ENCODE measurements at places on chromosomes 6 and 20.

DNA sequence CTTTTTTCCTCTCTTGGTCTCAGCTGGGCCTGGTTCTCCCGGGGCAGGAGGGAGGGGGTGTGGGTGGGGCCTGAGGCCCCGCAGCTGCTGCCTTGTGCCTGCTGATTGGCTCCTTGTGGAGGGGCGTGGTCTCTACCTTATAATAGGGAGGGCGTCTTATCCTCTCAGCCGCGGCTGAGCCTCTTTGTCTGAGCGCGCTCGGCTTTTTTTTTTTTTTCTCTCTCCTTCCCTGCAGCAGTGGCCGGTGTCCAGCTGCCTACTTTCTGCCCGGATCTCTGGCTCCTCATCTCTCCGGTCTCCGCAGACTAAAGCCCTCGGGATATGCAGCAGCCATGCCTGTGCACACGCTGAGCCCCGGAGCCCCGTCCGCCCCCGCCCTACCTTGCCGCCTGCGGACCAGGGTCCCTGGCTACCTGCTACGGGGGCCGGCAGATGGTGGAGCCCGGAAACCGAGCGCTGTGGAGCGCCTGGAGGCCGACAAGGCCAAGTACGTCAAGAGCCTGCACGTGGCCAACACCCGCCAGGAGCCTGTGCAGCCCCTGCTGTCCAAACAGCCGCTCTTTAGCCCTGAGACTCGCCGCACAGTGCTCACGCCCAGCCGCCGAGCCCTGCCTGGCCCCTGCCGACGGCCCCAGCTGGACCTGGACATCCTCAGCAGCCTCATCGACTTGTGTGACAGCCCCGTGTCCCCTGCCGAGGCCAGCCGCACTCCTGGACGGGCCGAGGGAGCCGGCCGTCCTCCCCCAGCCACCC, 11.1 kb downstream of the FAM110A start:
- DNase-seq: peak; percentile 92

- DNase-seq: peak; percentile 88
Observed at GRCh38 chr20:50169329-50169823, 15.9 kb upstream of the PEDS1 start.

DNA sequence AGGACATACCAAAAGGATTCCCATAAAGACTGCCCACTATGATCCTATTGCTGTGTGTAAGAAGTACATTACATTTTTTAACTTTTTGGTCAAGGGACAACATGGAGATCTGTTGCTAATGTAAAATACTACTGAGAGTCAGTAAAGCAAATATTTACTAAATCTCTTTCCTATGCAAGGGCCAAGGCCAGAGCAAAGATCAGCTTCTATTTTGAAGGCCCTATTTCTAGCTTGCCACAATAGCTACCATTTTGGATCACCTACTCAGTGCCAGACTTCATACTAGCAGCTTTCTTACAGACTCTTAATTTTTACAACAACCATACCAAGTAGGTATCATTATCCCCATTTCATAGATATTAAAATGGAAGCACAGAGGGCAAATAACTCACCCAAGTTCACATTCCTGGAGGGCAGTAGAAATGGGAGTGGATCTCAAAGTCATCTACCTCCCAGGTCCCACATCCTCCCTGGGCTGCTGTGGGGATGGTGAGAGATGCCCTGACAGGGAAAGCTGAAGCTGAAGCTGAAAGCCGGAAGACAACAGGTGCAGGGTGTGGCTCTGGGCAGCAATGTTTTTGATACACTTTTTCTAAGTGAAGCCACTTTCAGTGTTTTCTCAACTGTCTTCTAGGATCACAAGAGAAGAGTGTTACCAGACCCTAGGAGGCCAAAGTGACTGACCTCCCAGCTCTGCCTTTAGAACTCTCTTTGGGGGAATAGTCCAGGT, 321.2 kb downstream of the UBE3D start:
- DNase-seq: no peak

- DNase-seq: no peak
Observed at GRCh38 chr20:19682249-19682648, 75.8 kb upstream of the RIN2 start.

DNA sequence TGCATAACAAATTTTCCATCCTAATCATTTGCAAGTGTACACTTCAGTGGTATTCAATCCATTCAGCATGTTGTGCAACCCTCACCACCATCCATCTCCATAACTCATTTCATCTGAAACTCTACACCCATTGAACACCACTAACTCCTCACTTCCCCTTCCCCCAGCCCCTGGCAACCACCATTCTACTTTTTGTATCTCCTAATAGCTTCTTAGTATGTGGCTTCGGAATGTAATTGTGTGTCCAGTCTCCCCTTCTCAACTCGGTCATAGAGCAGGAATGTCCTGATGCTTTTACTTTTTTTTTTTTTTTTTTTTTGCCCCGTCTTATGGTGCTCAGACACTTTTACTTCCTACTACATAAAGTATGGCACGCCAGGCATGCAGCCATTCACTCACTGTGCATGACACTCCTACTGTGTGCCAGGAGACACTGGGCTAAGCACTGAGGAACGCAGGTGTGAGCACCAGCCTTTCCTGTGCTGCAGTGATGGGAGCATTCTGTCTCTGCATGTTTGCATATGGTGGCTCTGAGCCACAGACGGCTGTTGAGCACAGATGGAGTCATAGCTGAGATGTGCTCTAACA, 15.3 kb downstream of the HCK start:
- DNase-seq: no peak

DNA sequence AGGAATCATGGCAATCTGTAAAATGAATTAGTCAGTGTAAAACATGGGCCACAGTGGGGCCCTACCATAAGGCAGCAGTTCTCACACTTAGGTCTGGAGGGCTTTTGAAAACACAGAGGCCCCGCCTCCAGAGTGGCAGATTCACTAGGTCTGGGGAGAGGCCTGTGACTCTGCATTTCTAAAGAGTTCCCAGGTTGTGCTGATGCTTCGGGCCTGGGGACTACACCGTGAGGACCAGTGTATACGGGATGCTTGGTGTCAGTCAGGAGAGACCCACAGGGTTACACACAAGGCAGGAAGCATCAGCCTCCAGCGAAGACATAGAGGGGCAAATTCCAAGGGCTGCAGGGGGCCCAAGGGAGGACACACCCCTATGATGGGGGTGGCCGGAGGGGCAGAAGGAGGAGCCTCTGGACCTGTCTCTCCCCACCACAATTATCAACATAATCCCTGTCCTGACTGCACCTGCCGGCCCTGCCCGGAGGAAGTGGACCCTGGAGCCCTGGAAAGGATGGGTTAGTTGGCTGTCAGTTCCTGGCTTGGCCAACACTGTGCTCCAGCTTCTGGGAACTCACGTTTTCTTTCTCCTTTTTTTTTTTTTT, 46.7 kb downstream of the FGD2 start:
- DNase-seq: no peak

- no peak for DNase-seq
Observed at GRCh38 chr6:135403584-135403983, 94.0 kb downstream of the AHI1 start.

GRCh38 chr20:62285722-62286121, 17.1 kb upstream of the ADRM1 start:
- no peak for DNase-seq

- no peak for DNase-seq
Observed at GRCh38 chr6:37657112-37657886, 40.4 kb downstream of the MDGA1 start.

DNA sequence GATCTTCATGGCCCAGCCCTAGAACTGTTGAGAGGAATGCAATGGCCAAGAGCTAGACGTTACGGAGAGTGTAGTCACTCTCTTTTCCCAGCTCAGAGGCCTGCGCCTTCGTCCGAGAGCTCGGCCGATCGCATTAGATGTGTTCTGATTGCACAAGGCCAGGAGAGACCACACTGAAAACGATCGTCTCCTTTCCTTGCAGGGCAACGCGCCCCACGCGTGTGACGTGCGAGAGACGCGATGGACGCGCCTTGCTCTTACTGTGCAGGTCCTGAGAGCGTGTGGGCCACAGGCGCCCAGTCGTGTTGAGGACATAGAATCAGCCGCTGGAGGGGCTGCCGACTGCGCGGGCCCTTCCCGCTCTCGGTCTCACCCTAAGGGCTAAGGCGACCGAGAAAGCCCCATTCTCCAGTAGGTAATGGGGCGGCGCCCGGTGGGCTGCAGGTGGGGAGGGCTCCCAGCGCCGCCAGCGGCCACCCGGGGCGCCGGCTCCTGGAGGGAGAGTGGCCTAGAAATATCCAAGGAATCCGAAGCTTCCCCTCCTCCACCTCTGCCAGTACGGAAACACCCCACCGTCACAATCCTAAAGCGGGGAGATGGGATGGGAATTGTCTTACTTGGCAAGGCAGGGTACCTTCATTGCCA, 26.9 kb downstream of the TFAP2B start:
- DNase-seq: no peak

DNA sequence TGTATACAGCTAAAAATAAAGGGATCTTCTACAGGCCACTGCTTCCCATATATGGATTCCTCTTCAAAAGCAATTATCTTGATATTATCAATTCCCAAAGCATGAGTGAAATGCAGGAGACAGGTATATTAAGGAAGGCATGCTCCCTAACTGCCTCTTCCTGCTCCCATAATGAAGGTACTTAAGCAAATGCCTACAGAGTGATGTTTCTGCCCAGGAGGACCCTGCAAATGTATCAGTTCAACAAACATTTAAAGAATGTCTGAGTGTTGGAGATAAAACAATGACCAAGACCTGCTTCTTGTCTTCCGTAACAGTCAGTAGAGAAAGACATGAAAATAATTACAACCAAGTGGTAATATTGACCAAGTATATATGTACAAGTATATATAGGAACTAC, 4.2 kb downstream of the UBE2J1 start:
- DNase-seq: no peak

DNA sequence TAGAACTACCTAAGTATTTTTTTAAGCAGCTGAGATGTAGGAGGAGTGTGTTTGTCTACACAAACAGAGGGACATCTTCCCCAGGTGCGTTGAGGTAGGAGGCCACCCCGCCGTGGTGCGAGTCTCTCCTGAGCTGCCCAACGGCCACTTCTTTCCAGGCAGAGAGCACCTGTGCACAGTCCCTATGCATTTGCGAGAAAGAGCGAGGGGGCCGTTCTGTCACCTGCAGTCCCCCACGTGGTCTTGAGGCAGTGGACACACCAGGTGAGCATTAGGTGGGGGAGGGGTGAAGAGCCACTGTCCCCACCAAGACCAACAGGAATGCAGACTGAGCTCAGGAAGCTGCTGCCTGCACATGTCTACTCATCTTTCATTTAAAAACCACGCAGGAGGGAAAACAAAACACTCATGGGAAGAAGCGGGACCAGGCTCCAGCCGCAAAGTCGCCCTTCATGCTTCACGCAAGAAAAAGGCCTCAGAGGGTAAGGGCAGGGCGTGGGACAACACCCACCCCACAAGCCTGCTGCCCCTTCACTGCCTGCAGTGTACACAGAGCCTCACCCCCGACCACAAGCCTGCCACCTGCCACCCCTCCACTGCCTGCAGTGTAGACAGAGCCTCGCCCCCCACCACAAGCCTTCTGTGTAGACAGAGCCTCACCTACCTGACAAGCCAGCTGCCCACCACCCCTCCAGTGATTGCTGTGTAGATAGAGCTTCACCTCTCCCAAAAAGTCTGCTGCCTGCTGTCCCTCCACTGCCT, 142.0 kb downstream of the DLL1 start:
- DNase-seq: no peak

GRCh38 chr6:148501178-148501590, 158.5 kb downstream of the SASH1 start:
- peak; percentile 81 for DNase-seq

DNA sequence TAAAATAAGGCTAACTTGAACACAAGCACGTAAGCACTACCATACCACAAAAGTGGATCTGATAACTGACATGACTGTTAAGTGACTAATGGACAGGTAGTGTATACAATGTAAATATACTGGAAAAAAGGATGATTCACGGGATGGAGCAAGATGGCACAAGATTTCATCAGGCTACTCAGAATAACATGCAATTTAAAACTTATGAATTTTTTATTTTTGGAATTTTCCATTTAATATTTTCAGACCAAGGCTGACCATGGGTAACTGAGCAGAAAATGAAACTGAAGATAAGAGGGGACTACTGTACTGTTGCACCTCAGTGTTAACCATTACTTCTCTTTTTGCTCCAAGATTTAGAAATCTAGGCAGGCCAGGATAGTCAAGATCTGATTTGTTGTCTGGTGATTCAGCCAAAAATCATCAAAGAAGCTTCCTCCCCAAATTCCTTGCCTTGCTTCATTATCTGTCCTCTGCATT, 45.4 kb downstream of the TPBG start:
- no peak for DNase-seq

DNA sequence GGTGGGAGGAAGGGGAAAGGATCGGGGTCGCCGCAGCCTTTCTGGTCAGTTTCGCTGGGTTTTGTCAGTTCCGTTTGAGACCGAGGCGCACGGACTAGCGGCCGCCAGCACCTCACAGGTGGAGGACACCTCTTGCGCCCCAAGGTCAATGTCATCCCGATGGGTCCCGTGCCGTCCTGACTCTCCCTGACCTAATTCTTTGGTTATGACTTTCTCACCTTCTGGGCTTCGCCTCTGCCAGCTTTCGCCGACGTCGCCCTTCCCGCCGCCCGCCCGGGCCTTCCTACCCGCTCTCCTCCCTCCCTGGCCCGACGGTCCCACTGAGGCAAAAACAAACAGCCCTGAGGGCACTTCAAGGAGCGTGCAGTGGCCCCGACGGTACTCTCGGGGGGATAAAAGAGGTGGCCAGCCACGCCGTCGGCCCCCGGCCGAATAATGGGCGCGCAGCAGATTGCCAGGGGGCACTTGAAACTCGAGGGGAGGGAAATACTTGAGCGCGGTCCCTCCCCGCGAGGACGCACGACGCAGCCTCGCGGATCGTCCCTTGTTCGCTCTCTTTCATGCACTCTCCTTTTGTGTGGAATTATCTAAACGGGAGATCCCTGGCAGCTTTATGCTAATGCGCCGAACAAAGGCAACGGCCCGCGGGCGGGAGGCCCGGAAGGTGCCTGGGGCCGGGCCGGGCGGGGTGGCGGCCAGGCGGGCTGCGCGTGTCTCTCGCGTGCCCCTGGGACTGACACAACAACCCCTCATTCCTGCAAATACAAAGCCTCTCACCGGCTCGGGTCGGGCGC, 3.9 kb upstream of the INSM1 start:
- no peak for DNase-seq

DNA sequence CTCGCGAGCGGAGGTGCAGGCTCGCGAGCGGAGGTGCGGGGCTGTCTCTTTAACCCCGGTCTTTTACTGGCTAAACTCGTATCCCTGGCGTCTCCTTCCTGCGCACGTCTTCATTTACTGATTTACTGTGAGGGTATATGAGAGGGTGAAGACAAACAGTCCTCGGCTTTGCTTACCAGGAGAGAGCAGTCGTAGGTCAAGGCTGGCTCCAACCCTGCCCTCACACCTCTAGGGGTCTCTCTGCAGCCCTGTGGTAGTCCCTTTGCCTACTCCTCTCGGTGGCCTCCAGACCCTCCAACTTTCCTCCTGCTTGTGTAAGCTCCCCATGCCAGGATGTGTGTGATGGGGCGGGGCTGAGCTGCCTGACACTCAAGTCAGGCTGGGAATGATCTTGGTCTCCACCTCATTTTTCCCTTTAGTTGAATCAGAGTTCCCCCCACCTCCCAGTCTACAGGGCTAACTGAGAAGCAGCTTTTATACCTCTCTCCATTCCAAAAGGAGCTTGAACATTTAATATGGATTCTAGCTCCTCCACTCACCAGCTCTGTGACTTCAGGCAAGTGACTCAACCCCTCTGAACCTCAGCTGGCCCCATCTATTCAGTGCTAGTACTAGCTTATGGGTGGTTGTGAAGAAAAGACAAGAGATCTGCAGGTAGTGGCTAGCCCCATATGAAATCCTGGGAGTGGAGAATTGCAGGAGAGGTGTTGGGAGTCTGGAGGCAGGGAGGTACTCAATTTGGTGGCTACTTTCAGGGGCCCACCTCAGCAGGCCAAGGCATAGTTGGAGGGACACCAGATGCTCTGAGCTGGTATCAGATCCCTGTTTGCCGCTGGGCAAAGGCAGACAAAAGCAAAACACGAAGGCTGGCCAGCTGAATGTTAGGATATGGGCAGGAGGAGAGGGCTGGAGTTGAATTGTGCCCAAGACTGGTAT, 902 bp downstream of the SLC29A1 start:
- DNase-seq: peak; percentile 35

All from COLO829 (cell line).